ENCODE measurements at places on chromosomes 3 and 15.

DNA sequence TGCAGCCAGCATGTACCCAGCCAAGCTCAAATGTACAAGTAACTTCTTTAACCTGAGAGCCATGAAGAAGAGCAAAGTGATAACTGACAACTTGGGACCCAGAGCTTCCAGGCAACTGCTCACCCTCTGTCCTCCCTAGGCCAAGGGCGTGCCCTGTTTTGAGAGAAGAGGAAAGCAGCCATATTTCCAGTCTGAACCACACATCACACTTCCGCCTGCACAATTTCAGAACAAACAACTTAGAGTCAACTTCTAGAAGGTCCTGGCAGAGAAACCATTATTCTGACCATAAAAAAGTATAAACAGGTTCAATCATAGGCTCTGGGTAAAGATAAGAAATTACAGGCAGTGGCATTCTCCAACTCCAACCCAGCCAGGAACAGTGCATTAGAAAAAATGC lies 50.1 kb downstream of the ITGB5 start:
- no peak for DNase-seq

DNA sequence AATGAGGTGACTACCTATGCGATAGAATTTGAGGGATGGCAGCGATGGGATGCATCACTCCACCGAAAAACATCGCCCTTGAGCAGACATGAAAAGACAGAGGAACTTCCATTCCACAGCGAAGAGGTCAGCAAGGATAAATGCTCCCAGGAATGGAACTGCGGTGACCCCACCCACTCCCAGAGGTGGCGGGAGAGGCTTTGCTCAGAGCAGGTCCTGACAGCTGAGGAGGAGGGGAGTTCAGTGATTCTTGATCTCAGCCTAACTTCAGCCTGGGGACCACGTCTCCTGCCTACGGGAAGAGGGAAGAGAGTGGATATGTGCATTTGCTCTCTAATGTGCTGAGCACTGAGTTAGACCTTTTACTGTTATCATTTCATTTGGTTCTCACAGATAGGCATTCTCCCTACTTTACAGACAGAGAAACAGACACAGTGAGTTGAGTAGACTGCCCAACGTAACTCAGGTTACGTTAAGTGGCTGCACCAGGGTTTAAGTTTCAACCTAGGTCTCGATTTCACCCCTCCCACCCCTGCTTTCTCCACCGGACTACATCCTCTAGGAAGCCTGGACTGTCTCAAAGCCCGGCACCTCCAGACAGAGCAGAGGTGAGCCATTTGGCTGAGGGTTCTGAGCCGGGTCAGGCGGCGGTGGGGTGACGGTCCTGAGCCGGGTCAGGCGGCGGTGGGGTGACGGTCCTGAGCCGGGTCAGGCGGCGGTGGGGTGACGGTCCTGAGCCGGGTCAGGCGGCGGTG lies 170.0 kb downstream of the RAB11A start:
- DNase-seq = no peak

DNA sequence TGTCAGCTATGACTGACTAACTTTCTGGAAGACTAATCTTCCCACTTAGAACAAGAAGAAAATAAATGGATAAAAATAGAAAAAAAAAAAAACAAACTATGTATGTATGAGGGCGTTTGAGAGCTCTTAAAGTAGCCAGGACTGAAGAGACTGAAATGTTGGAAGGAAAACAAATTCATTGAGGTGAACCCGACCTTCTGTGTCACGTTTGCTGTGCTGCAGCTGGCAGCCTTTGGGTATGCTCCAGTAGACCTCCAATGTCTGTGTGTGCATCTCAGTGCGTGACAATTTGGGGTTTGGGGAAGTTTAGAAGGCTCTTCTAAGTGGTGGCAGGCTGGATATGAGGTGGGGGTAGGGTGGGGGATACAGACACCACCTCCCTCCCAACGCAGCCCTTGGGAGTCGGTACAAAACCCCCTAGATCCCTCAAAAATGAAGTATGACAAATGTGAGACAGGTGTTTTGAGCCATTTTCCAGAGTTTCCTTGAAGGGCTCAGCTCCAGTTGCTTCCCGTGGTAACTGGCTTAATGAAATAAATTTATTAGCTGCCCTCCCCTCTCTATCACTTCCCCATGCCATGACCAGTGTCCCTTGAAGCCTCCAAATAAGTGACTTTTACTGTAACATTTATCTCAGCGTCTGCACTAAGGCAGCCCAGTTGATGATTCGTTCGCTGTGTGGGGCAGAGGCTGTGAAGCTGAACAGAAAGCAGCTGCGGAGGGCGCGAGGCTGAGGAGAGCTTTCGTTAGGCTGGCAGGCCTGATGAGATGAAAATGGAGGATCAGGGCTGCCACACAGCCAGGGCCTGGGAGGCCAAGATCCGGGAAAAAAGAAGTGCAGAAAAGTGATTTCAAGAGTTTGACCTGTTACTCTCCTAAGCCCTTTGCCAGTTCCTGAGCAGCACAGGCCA lies 34.9 kb upstream of the GABRB3 start:
- no peak for DNase-seq

GRCh38 chr3:116440196-116440595 lies 5.1 kb downstream of the LSAMP start:
- DNase-seq = no peak

GRCh38 chr3:23728601-23729117 lies 77.1 kb upstream of the UBE2E1 start:
- no peak for DNase-seq

- DNase-seq = no peak
Measured at GRCh38 chr3:45051685-45052084, 25.6 kb downstream of the CLEC3B start.

DNA sequence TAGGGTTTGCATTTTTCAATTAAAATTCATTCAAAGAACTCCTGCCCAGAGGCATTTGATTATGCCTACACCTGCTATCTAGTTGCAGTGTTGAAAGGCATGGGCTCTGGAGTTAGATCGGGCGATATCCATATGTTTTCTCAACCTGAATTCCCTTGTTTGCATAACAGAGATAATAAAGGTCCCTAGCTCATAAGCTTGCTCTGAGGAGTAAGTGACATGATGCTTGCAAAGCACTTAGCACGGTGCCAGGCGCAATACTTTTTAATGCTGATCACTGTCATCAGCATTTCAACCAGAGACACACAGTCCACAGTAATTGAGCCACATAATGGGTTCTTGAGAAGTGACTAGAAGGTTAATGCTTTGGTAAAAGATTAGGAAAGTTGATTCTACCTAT lies 106.3 kb upstream of the SAMMSON start:
- DNase-seq = no peak

DNA sequence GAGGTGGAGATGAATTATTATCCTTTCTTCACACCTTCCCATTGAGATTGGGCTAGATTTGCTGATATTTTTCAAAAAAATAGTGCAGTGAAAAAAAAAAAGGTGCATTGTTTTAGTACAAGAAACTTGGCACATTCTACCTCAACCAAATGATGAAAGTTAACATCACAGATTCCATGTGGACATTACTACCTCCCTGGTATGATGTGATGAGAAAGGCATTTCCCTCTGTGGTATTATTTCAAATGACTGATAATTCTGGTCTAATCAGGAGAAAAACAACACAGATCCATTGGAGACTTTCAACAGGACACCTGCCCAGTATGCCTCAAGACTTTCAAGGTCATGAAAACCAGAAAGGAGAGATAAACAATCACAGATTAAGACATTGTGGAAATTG lies 313.4 kb downstream of the BCHE start:
- no peak for DNase-seq

DNA sequence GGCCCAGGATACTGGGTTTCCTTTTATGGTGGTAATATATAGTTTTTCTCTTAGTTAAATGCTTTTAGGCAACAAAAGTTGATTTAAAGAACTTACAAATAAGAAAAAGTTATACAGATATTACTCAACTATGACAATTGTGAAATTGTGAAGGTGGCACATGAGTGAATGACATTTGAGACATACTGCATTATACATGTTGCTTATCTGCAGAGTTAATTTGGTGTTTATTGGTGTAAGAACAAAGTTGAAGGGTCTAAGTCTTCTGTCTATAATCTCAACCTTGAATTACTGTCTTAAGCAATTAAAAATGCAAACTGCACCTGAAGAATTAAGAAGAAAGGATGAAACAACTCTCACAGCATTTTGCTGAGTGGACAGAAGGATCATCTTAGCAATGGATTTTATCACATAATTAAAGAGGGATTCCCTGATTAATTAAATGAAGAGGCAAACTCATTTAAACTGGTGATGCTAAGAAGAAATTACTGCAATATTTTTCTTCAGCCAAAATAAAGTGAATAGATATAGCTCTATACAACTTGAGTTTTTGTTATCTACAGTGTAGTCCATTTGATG lies 298.9 kb upstream of the TGFBR2 start:
- no peak for DNase-seq

GRCh38 chr3:24548278-24548677 lies 53.6 kb upstream of the THRB start:
- no peak for DNase-seq

GRCh38 chr3:72962317-72962716 lies 34.3 kb upstream of the PPP4R2 start:
- DNase-seq = no peak

- DNase-seq = no peak
Measured at GRCh38 chr15:45729141-45729540, 94.3 kb downstream of the SQOR start.

GRCh38 chr3:76943058-76943457 lies 96.8 kb upstream of the ROBO2 start:
- no peak for DNase-seq

DNA sequence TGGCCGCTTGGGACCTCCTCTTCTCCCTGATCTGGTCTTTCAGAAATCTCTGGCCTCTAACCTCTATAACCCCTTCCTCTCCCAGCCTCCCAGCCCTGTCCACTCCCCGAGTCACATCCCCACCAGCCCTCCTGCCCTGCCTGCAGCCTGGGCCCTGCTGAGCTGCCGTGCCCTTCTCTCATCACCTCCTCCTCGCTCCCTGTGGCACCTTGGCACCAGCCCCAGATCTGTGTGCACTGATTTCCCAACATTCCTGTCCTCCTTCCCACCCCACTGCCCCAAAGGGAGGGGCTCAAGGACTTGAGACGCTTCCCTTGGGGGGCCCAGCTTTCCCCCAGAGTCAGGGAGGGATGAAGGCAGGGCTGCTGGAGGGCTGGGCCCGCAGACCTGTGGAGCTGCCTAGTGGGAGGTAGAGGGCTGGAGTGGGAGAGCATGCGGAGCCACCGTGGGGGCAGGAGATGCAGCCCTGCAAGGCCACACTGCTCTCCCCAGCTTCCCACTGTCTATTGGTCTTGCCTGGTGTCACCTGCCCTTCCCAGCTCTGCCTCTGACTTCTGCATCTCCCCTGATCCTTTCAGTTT lies 42.7 kb downstream of the EXOG start:
- no peak for DNase-seq

- DNase-seq = no peak
Measured at GRCh38 chr3:156404217-156404616, 150.7 kb downstream of the SSR3 start.

DNA sequence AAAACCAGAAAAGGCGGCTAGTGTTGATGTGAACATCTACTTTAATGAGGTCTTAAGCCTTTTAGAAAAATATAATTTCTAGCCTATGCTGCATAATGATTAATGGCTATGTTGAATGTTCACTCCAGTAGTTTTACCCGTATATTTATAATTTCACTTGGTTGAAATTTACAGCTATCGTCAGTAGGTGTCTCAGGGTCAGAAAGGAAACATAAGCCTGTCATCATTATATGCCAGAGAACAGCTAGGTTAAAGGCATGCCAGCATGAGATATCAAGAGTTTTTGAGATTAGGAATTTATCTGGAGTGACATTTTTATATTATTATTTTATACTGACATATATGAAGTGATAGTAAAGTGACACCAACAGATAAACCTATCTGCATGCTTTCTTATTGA lies 904.1 kb downstream of the OTOL1 start:
- DNase-seq = no peak

- no peak for DNase-seq
Measured at GRCh38 chr3:2714834-2715233, 395.3 kb downstream of the IL5RA start.

DNA sequence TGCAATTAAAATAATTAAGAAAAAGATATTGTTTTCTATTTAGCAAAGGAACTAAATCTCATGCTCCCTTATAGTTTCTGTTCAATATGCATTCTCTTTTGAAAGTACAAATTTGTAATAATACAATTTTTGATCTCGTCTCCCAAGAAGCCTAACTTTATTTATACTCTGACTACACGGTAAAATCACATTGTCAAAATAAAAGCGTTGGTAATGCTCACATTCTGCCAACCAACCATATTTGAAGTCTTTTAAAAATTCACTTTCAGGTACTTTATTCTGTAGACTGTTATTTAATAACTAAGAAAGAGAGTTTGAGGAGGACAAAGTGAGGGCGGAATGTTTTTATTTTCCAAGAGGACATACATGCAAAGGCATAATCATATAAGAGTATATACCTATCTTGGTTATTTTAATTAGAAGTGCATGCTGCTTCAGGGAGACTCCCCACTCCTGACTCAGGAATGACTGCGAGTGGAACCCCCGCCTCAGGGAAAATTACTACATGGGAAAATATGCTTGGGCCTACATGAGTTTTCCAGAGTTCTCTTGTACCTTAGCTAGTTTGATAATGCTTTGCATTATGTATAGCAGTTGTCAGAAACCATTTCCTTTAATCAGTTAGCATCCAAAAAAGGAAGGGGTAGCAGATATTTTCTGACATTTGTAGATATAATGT lies 19.3 kb downstream of the MBNL1 start:
- no peak for DNase-seq

DNA sequence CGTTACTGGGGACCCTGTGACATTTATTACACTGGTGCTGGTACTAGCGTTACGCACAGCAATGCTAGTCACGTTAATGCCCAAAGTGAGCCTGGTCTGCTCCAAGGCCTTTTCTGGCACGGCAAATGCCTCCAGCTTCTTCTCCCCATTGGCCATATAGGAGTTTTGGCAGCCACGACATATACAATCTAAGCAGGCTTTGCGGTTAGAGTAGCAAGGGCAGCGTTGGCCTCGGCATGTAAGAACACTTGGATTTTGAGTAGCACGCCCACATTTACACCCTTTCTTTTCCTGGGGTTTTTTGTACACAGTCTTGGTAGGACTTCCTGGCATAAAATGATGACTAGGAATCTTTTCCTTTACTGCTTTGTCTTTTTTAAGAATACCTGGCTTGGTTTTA lies 44.9 kb downstream of the MSL2 start:
- DNase-seq = no peak

DNA sequence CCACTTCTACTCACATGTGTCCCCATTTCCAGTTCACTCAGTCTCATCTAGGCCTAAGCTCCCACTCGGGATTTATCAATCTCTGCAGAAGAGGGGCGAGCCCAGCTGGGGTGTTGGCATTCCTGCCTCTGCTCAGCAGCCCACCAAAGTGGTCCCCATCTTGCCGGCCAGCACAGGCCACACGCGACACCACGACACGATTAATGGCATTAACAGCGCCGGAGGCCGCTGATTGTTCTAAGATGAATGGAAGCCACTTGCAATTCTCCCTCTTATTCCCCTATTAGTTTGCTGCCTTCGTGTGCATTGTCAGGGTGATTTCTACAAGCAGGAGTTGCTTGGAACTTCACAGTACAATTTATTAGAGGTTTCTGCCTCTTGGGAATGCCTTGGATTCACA lies 477.3 kb downstream of the SHQ1 start:
- DNase-seq = no peak

- no peak for DNase-seq
Measured at GRCh38 chr3:148528024-148528423, 169.7 kb upstream of the AGTR1 start.
